ENCODE measurements at places on chromosomes 5 and 9. TPM values are rescaled to one million over a fixed set of nuclear protein-coding genes. Genes with fewer than 3 reads are reported as not detected.

- no peak overlapping the region for H3K27ac ChIP-seq
- no peak overlapping the region for H3K4me3 ChIP-seq
- no peaks in the 10 kb centered on the region for H3K27me3 ChIP-seq
These were observed 315.8 kb upstream of the GRAMD2B start for GRCh38 chr5:126107381-126107780.

- H3K36me3 ChIP-seq: peaks cover 29% of the 10 kb centered on the region
- H3K27me3 ChIP-seq: no peaks in the 10 kb centered on the region
- peaks cover 7% of the 10 kb centered on the region for H3K4me1 ChIP-seq
- H3K27ac ChIP-seq: no peak overlapping the region
These were observed 6.3 kb downstream of the PDCL start for GRCh38 chr9:122822056-122822455.

- no peak for DNase-seq
- H3K4me1 ChIP-seq: peaks cover 11% of the 10 kb centered on the region
- no peak overlapping the region for H3K27ac ChIP-seq
- no peaks in the 10 kb centered on the region for H3K36me3 ChIP-seq
- H3K4me3 ChIP-seq: no peak overlapping the region
These were observed 249.6 kb downstream of the IRX1 start for GRCh38 chr5:3845230-3845629.

GRCh38 chr5:107012371-107012770, 658.4 kb downstream of the EFNA5 start:
- no peak overlapping the region for H3K4me3 ChIP-seq
- DNase-seq: no peak
- H3K36me3 ChIP-seq: no peaks in the 10 kb centered on the region
- no peak overlapping the region for H3K27ac ChIP-seq
- H3K27me3 ChIP-seq: no peaks in the 10 kb centered on the region

DNA sequence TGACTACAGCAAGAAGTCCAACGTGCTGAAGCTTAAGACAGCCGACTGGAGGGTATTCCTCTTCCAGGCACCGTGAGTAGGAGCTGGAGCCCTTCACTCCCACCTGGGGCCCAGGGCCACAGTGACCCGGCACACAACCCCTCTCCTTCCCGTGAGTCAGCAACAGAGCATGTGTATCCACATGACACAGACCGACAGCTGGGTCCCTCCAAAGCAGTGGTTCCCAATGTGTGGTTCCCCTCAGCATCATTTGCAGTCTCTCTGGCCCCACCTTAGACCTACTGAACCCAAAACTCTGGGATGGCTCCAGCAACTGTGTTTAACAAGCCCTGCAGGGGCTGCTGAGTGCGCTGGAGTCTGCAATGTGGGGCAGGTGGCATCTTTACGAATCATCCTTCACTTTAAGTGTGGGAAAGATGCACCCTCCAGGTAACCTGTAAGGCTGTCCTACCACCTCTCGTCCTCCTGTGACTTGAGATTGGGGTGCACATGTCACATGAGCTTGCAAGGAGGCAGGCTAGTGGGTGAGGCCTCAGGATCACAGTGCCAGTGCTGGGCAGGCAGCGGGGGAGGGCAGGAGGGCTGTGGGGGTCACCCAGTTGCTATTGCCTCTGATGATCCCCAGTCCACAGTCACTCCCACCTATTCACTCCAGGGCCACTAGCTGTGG, 42.2 kb downstream of the PSD2 start:
- H3K4me3 ChIP-seq: no peak overlapping the region
- no peaks in the 10 kb centered on the region for H3K4me1 ChIP-seq
- no peak overlapping the region for H3K27ac ChIP-seq
- H3K27me3 ChIP-seq: no peaks in the 10 kb centered on the region
- DNase-seq: no peak

GRCh38 chr5:143023411-143024096, 253.4 kb downstream of the ARHGAP26 start:
- no peaks in the 10 kb centered on the region for H3K27me3 ChIP-seq
- H3K4me3 ChIP-seq: no peak overlapping the region
- peak overlapping the region; percentile 10 for H3K27ac ChIP-seq
- H3K4me1 ChIP-seq: peaks cover 17% of the 10 kb centered on the region
- no peak for DNase-seq
- H3K36me3 ChIP-seq: no peaks in the 10 kb centered on the region

Gene CRHBP
- total RNA-seq: 4.7 TPM

- no peaks in the 10 kb centered on the region for H3K4me1 ChIP-seq
- peak overlapping the region; percentile 15 for H3K27ac ChIP-seq
- DNase-seq: no peak
- peaks cover 5% of the 10 kb centered on the region for H3K36me3 ChIP-seq
These were observed 18.2 kb downstream of the FAF2 start for GRCh38 chr5:176466245-176466871.

Gene RGS7BP
- total RNA-seq: 5.4 TPM

- peaks cover 51% of the 10 kb centered on the region for H3K36me3 ChIP-seq
- H3K27ac ChIP-seq: no peak overlapping the region
- H3K4me1 ChIP-seq: peaks cover 4% of the 10 kb centered on the region
- DNase-seq: no peak
- no peak overlapping the region for H3K4me3 ChIP-seq
These were observed 13.9 kb downstream of the SLC23A1 start for GRCh38 chr5:139369181-139369580.

- no peaks in the 10 kb centered on the region for H3K4me1 ChIP-seq
- no peak overlapping the region for H3K4me3 ChIP-seq
- H3K27me3 ChIP-seq: no peaks in the 10 kb centered on the region
- no peak for DNase-seq
- no peaks in the 10 kb centered on the region for H3K36me3 ChIP-seq
- H3K27ac ChIP-seq: no peak overlapping the region
These were observed 979.0 kb downstream of the EFNA5 start for GRCh38 chr5:106691701-106692100.

GRCh38 chr5:14341571-14342230, 198.6 kb downstream of the TRIO start:
- DNase-seq: no peak
- H3K27ac ChIP-seq: no peak overlapping the region

- H3K27me3 ChIP-seq: no peaks in the 10 kb centered on the region
- no peaks in the 10 kb centered on the region for H3K4me1 ChIP-seq
- H3K36me3 ChIP-seq: no peaks in the 10 kb centered on the region
- DNase-seq: no peak
- no peak overlapping the region for H3K27ac ChIP-seq
These were observed 266.3 kb downstream of the SEC61B start for GRCh38 chr9:99488131-99489059.

DNA sequence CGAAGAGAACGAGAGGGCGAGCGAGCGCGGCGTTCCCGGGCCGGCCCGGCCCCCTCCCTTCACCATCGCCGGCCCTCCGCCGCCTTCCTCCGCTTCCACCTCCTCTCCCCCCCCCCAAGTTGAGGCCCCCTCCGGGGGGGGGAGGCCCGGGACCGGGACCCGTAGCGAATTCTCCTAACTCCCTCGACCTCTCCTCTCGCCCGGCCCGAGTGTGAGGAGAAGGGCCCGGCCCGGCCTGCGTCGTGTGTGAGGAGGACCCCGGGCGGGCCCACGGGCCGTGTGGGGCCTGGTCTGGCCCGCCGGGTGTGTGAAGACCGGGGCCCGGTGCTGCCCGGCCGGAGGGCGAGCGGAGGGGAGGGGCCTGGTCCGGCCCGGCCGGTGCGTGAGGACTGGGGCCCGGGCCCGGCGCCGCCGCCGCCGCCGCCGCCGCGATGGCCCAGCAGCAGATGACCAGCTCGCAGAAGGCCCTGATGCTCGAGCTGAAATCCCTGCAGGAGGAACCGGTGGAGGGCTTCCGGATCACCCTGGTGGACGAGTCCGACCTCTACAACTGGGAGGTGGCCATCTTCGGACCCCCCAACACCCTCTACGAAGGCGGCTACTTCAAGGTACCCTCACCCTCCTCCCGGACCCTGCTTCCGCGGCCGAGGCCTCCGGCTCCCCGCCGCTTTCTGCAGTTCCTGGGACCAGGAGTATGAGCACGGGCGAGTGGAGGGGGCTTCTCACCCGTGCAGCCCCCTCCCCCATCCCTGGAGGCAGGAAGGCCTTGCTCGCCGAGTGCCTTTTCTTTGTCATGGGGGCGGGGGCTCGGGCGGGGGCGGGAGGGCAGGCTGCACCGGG, 587 bp downstream of the UBE2R2 start:
- H3K4me3 ChIP-seq: peak overlapping the region; percentile 80
- peak; percentile 82 for DNase-seq
- peaks cover 18% of the 10 kb centered on the region for H3K4me1 ChIP-seq
- no peaks in the 10 kb centered on the region for H3K36me3 ChIP-seq
- H3K27ac ChIP-seq: peak overlapping the region; percentile 96

GRCh38 chr5:138095100-138095907, 11.5 kb downstream of the WNT8A start:
- no peak overlapping the region for H3K4me3 ChIP-seq
- no peaks in the 10 kb centered on the region for H3K4me1 ChIP-seq
- no peak overlapping the region for H3K27ac ChIP-seq
- H3K36me3 ChIP-seq: no peaks in the 10 kb centered on the region
- no peaks in the 10 kb centered on the region for H3K27me3 ChIP-seq

Gene KLHL3
- total RNA-seq: 10.6 TPM

DNA sequence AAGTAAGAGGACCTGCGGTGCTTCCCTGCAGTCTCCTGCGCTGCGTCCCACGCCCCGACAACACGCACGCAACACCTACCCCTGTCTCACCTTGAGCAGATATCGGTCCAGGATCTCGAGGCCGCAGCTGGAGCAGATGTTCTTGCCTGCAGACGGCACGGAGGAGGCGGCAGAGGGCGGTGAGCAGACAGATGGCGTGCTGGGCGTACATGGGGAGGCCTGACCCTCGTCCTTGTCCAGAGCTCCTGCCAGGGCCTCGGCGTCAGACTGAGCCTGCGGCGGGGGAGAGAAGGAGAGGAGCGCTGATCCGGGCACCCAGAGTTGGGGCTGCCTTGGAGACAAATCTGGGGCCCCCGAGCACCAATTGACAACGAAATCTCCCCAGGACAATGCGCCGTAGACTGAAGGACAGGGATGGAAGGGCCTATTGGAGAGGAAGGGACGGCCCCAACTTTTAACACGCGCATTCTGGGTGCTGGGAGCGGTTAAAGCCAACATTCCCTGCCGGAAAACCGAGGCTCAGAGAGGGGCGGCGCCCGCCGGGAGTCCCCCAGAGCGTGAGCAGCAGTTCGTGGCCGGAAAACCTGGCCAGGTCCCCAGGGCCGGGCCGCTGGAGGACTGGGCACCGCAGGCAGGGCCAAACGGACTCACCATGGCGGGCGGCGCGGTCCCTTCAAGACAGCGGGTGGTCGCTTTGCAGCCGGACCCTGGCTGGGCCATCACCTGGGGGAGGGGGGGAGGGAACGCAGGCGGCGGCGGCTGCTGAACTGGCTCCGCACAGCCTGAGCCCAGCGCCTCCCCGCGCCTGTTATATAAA, 1.8 kb downstream of the LHX6 start:
- no peaks in the 10 kb centered on the region for H3K36me3 ChIP-seq
- H3K27ac ChIP-seq: no peak overlapping the region
- peaks cover 99% of the 10 kb centered on the region for H3K27me3 ChIP-seq
- DNase-seq: no peak
- no peak overlapping the region for H3K4me3 ChIP-seq

Gene GNA14
- 6.1 TPM for total RNA-seq

Gene PALM2AKAP2
- total RNA-seq: 16.3 TPM

- DNase-seq: no peak
- H3K36me3 ChIP-seq: no peaks in the 10 kb centered on the region
These were observed 855.2 kb downstream of the MAT2B start for GRCh38 chr5:164360589-164360988.

DNA sequence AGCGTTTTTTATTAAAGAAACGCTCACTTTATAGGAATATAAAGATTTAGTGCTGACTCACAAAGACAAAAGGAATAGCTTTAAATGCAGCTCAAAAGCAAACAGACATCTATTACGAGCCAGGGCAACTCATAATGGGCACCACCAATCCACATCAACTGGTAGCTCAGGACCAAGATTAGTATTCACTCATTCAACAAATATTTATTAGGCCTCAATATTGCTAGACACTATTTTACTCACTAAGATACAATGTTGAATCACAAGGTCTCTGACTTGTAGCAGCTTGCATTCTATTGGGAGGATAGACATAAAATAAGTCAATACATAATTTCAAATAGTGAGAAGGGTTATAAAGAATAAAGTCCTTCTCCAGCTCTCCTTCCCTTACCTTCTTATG, 8.0 kb upstream of the MAN2A1 start:
- DNase-seq: no peak
- H3K4me3 ChIP-seq: no peak overlapping the region
- H3K27me3 ChIP-seq: no peaks in the 10 kb centered on the region
- H3K4me1 ChIP-seq: no peaks in the 10 kb centered on the region
- H3K36me3 ChIP-seq: no peaks in the 10 kb centered on the region

- H3K4me3 ChIP-seq: no peak overlapping the region
- H3K27ac ChIP-seq: no peak overlapping the region
- DNase-seq: no peak
- H3K36me3 ChIP-seq: no peaks in the 10 kb centered on the region
- H3K4me1 ChIP-seq: no peaks in the 10 kb centered on the region
- no peaks in the 10 kb centered on the region for H3K27me3 ChIP-seq
These were observed 157.1 kb downstream of the ARRDC3 start for GRCh38 chr5:91225848-91226686.

- no peak for DNase-seq
- peak overlapping the region; percentile 84 for H3K27ac ChIP-seq
- H3K4me3 ChIP-seq: no peak overlapping the region
- peaks cover 17% of the 10 kb centered on the region for H3K4me1 ChIP-seq
- H3K27me3 ChIP-seq: no peaks in the 10 kb centered on the region
These were observed 5.6 kb upstream of the APC start for GRCh38 chr5:112732131-112732530.

GRCh38 chr5:124445070-124445619, 301.3 kb downstream of the ZNF608 start:
- H3K4me1 ChIP-seq: no peaks in the 10 kb centered on the region
- no peaks in the 10 kb centered on the region for H3K36me3 ChIP-seq
- H3K27ac ChIP-seq: no peak overlapping the region
- no peaks in the 10 kb centered on the region for H3K27me3 ChIP-seq
- no peak overlapping the region for H3K4me3 ChIP-seq

Gene HK3
- 4.9 TPM for total RNA-seq

Gene SPATA31E1
- not detected for total RNA-seq

DNA sequence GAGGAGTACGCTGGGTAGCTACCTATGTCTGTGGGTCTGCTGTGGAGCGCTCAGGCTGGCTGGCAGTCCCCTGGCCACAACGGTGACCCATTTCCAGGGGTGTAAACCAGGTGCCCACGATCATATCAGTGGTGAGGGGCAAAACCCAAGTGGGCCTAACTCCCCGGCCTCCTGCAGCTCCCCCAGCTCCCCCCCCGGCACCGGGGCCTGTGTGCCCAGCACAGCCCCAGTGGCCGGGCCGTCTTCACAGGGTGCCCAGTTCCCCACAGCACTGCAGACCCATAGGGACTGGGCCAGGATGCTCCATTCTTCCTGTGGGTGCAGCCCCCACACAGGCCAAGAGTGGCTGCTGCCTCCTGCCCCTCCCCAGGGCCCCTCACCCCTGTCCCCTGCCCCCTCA, 958 bp upstream of the LCN8 start:
- H3K4me1 ChIP-seq: peaks cover 18% of the 10 kb centered on the region
- DNase-seq: no peak
- peaks cover 2% of the 10 kb centered on the region for H3K36me3 ChIP-seq
- peaks cover 3% of the 10 kb centered on the region for H3K27me3 ChIP-seq
- H3K27ac ChIP-seq: no peak overlapping the region
- H3K4me3 ChIP-seq: no peak overlapping the region

Gene TMEFF1
- total RNA-seq: 13.1 TPM

- no peak overlapping the region for H3K27ac ChIP-seq
- DNase-seq: no peak
- H3K4me1 ChIP-seq: no peaks in the 10 kb centered on the region
- H3K36me3 ChIP-seq: no peaks in the 10 kb centered on the region
These were observed 288.3 kb upstream of the CDH18 start for GRCh38 chr5:20276061-20276958.

Gene PCDHGB2
- 6.7 TPM for total RNA-seq

GRCh38 chr9:131744720-131745201, 4.9 kb upstream of the RAPGEF1 start:
- no peaks in the 10 kb centered on the region for H3K27me3 ChIP-seq
- no peak for DNase-seq
- H3K27ac ChIP-seq: no peak overlapping the region
- no peaks in the 10 kb centered on the region for H3K36me3 ChIP-seq
- H3K4me3 ChIP-seq: no peak overlapping the region
